T-helper 9 cell (primary cell): ENCODE measurements at places on chromosomes 2 and 18.

- DNase-seq = no peak
These were observed 144.3 kb downstream of the ATAD2B start for GRCh38 chr2:23782646-23783045.

DNA sequence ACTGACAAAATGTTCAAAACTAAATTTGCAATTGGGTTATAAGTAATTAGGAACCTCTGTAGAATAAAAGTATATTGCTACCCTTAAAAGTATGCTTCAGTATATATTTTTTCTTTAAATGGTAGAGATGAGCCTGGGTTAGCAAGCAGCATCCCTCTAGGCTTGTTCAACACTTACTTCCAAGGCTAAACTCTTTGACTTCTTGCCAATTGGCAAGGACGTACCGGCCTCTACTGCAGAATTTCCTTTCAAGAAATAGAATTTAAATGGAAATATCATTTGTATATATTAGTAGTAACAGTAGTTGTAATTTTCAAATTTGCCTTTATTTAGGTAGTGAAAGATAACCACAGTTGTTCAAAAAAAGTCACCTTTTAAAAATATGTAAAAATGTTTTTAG is 105.1 kb upstream of the SLC38A11 start:
- DNase-seq = no peak

GRCh38 chr18:56541793-56542192 is 96.6 kb downstream of the TXNL1 start:
- no peak for DNase-seq

DNA sequence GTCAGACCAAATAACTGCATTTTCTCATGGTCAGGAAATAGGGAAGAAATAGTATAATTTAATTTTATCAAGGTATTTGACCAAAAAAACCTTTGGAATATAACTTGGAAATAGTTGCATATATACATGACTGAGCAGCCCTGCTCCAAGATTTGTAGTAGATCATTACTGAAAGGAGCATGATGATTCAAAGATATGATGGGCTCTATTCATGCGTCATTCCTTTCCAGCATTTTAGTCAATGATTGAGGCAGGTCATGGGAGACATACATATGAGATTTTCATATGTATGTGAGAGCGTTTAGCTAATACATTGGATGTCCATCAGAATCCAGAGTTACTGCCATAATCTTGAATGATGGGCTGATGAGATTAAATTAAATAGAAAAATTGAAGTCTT is 74.5 kb downstream of the CAB39 start:
- no peak for DNase-seq

DNA sequence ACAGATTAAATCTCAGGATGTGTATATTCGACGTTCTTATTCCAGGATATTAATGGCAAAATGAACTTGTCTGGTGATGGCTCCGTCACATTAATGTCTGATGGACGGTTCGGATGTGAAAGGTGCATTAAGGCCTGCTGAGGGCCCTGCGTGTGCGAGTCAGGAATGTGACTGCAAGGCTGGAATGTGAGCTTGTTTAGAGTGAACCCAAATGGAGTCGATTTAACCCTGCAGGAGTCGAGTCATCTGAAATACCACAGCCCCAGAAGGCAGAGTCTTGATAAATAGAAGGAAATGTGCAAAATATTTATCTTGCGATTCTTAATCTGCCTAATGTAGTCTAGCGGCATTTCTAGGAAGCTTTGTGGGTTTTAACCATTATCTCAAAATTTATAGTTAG is 44.3 kb downstream of the RDH14 start:
- DNase-seq = no peak
